Thoracic aorta (tissue), 2 donors: ENCODE measurements at places on chromosomes 3 and 15. TPM values are rescaled to one million over a fixed set of nuclear protein-coding genes. Genes with fewer than 3 reads are reported as not detected.

SI gene
- total RNA-seq = not detected

CRYGS gene
- total RNA-seq = 4.4 TPM

LPCAT4 gene
- total RNA-seq = 20.0 TPM

CDHR4 gene
- total RNA-seq = not detected

TTC14 gene
- total RNA-seq = 79.7 TPM

SNTN gene
- not detected for total RNA-seq

MYD88 gene
- 49.7 TPM for total RNA-seq

DNA sequence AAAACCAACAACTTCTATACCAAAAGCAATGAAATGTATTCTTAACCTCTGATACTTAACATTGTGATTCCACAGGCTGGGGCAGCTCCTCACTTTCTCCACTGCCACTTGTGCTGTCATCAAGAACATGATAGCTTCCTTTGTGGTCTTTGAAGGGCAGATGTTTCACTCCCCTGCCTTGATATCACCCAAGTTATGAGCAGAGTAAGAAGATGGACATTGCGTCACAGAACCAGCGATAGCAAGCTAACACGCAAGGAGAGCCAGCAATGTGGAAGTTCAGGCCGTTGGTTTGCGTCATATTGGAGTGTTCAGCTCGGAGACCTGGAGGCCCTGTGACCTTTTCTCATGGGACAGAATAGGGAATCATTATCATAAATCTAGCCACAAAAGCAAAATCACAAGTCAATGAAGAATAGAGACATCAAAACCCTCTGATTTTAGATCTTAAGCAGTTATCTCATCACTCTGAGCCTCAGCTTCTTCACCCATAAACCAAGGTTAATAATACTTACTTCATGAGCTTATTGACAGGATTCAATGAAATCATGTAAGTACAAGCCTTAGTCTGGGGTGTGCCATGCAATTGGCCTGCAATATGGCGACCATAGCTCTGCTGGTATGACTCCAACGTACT, 183.8 kb upstream of the THBS1 start:
- DNase-seq = no peak

DNA sequence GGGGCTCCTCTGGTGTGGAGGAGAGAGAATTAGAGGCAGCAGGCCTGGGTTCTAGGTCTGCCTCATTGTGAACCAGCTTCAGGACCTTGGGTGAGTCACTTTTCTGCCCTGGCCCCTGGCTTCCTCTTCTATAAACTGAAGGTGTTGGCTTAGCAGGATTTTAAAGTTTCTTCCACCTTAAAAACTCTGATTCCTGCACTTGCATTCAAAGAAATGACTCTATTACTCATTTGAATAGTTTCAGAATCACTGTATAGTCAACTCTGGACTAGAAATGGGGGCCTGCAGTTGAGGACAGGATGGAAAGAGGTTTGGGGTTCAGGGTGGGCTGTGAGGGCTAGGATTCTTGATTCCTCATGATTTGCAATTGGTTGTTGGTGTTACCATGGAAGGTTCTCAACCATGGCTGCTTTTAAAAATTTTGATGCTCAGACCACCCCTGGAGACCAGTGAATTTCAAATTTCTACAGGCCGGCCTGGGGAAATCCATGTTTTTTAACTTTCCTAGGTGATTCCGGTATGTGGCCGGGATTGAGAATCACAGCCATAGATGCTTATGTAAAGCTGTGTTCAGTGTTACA, 19.9 kb downstream of the SMAD3 start:
- DNase-seq = no peak

- DNase-seq = no peak
Observed at GRCh38 chr3:169573148-169573547, 90.4 kb downstream of the MECOM start.

- DNase-seq = no peak
Observed at GRCh38 chr3:183448369-183449128, 20.1 kb upstream of the MCF2L2 start.

DNA sequence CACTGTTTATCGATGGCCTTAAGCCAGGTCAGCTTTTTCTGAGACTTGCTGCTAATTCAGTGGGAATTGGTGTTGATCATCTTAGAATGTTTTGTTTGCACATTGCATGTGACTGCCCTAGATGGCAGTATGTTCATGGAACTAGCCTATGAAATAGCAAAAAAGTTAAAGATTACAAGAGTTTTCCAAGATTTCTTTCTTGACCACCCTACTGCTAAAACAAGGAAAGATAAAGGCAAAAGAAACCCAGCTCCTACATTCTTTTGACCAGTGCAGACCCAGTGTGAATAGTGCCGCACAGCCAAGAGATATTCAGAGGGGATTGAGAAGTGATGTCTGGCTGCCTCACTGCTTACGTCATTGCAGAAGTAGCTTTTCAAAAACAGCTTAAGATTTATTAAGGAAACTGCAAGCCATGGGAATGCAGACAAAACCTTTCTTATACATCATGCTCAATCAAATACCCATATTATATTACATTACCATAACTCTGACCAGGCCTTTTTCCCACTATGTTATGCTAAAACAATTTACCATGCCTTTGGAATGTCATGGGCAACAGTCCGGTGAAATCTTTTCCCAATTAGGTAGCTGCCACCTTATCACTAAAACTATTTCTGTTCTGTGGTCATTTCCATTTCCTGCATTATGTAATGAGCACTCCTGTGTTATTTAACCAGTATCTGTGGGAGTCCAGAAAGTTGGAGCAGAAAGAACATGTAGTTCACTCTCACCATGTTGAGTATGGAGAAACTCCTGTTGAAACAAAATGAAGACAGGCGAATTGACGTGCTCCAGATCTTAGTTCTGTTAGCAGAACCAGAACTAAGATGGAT, 6.0 kb downstream of the PHLDB2 start:
- no peak for DNase-seq

DNA sequence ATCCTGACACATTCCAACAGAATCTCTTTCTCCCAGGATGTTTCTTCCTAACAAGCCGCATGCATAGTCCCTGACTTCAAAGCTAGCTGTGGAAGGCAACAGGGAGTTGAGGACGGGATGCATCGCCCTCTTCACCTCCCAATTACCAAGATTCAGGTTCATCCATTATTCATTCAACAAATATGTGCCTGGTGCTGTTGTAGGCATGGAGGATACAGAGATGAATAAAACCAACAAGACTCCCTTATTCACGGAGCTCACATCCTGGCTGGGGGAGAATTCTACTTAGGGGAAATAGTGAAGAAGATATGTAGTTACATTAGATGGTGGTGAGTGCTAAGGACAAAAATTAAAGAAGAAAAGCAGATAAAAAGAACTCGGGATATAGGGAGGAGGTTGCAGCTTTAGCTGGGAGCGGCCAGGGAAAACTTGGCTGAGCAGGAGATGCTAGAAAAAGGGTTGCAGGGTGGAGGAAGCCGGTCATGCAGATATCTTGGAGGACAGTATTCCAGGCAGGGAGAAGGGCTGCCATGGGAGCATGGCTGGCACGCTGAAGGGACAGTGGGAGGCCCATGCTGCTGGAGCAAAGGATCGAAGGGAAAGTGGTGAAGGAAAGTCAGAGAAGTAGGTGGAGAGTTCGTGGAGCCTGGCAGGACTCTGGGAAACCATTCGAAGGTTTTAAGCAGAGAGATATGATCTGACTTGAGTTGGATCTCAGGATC, 5.0 kb downstream of the ITGB5 start:
- no peak for DNase-seq

DNA sequence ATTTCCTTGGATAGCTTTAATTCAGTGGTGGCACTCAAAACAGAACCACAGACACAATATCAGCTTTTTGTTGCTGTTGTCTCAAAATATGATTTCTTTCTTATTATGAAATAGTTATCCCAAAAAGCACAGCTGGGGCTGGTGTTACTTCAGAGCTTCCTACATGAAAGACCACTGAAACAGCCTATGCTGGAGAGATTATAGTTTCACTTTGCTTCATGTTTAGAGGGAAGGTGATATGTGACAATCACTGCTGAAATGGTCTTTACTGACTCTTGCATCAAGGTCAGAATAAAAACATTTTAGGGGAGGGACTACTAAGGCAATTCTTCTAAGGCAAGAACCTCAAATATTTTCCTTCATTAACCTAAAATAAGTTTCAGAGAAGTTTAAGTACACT, 190.7 kb downstream of the TNIK start:
- no peak for DNase-seq

- no peak for DNase-seq
Observed at GRCh38 chr3:6571448-6571847, 289.5 kb upstream of the GRM7 start.

- DNase-seq = no peak
Observed at GRCh38 chr15:86906376-86906775, 826.7 kb downstream of the AGBL1 start.

DNA sequence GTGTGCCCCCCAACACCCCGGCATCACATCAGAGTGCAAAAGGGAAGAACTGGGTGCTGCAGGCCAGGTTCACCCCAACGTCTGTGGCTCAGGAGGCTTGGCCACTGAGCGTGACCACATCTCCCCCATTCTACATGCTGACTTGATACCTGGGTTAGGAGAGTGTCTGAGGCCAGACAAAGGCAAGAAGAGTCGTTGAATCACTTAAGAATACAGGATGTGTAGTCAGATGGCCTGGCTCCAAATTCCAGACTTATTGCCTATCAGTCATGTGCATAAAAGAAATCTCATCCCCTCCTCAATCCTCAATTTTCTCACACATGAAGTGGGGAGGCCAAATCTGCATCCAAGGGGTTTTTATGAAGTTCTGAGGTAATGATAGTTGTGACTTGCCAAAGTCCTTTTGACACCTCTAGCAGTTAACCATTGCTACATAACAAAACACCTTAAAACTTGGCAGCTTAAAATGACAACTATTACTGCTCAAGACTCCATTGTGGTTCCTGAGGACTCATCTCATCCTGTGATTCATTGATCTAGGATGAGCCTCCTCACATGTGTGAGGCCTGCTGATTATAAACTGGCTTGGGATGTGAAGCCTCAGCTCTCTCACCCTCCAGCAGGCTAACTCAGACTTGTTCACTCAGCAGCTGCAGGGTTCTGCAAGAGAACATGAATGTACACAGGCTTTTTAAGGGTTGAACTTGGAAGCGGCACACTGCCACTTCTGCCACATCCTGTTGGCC, 138.8 kb upstream of the TLE3 start:
- no peak for DNase-seq

DNA sequence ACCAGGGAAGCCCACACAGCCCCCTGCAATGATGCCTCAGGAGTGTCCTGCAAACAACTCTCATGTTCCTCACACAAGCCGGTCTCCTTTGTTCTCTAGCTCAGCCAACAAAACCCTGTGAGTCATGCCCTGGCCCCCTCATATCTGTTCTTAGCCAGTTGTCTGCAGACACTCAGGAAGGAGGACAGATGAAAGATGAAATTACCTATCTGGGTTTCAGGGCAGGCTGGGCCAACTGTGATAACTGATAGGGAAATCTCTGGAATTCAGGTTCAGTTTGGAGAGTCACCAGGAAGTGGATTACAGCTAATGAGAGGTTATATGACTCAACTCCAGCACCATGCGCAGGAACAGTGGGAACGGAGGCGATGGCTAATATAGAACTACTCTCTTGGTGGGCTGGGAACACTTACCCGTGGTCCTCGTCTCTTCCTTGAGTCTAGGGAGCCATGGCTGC, 352.0 kb upstream of the ADAMTS9 start:
- DNase-seq = no peak
